ENCODE measurements at places on chromosomes 16 and 17.
A peak's percentile ranks its signal among the peaks of the same experiment; 100 is the strongest.

DNA sequence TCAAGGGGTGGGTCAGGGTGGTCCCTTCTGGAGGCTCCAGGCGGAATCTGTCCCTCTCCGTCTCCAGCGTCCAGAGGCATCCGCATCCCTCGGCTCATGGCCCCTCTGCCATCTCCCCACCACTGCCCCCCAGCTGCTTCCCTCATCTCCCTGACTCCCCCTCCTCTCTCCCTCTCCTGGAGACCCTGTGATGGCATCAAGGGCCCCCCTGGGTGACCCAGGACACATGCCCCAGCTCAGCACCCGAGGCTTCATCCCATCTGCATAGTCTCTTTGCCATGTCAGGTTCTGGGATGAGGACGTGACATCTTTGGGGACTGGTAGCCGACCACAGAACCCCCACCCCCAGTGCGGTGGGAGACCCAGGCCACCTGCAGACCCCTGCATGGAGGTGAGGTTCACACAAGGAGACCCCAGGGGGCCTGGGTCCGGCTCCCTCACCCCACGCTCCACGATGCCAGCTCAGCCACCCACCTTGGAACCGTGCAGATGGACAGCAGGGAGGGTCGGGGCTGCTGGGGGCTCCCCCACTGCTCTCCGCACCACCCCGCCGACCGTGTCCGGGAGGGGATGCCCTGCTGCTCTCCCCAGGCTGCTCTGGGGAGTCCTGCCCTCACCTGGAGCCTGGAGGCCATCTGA is 3.8 kb downstream of the SECTM1 start:
- DNase-seq = no peak

- no peak for DNase-seq
Observed at GRCh38 chr17:66580956-66581391, 253.9 kb upstream of the CACNG5 start.

DNA sequence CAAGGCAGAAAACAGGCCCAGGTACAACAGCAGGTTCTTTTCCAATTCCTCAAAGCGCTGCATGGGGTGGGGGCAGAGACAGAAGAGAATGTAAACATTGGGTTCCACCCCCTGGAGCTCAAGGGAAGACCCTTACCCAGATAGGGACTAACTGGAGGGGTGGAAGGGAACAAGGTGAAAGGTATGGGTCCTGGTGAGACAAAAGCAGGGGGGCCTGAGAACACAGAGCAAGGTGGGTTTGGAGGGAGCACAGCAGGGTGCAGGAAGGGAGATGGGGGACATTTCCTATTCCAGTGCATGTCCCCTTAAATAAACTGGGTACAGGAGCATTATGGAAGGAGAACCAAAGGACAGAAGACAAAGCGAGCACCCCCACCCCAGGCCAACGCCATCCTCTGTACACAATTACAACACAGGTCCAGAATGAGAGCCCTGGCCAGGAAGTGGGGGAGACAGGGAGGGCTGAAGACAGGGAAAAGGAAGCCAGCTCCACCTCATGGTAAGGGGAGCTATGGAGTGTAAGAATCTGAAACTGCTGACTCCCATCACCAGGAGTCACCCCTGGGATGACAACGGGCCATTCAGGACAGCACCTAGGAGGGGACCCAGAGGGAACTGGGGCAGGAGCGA is 2.1 kb upstream of the CD2BP2 start:
- no peak for DNase-seq

GRCh38 chr17:45403906-45404490 is 28.7 kb downstream of the ARHGAP27 start:
- no peak for DNase-seq

DNA sequence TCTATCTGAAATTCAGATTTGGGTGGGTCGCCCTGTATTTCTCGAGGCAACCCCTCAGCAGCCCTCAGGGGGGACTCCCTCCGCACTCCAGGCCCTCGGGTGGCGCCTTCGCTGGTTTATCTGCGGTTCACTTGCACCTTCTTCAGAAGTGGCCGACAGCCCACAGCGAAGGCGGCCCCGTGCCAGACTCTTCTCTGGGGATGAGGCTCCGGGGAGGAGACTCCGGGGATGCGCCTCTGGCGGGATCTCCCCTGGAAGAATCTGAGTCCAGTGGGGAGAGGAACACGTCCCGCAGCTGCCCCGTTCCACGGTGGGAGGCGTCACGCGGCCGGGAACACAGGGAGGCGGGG is 63.9 kb upstream of the DNAJA2 start:
- DNase-seq = peak; percentile 8

DNA sequence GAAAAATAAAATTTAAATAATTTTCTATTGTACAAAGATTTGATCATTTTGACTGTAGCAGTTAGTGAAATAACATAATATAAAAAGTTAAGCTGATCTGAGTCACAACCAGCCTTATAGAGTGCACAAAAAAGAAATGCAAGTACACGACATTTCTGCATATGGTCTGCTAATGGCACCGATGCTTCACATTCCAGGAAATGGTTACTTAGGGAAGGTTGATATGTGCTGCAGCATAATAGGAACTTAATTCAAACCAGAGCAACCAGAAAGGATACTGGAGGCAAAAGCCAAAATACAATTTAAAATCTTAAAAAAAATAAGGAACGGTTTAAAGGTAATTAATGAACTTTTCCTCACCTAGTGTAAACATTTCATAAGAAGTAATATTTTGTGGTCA is 10.0 kb upstream of the CFDP1 start:
- DNase-seq = no peak

- no peak for DNase-seq
Observed at GRCh38 chr17:74386386-74386785, 19.1 kb downstream of the GPR142 start.

DNA sequence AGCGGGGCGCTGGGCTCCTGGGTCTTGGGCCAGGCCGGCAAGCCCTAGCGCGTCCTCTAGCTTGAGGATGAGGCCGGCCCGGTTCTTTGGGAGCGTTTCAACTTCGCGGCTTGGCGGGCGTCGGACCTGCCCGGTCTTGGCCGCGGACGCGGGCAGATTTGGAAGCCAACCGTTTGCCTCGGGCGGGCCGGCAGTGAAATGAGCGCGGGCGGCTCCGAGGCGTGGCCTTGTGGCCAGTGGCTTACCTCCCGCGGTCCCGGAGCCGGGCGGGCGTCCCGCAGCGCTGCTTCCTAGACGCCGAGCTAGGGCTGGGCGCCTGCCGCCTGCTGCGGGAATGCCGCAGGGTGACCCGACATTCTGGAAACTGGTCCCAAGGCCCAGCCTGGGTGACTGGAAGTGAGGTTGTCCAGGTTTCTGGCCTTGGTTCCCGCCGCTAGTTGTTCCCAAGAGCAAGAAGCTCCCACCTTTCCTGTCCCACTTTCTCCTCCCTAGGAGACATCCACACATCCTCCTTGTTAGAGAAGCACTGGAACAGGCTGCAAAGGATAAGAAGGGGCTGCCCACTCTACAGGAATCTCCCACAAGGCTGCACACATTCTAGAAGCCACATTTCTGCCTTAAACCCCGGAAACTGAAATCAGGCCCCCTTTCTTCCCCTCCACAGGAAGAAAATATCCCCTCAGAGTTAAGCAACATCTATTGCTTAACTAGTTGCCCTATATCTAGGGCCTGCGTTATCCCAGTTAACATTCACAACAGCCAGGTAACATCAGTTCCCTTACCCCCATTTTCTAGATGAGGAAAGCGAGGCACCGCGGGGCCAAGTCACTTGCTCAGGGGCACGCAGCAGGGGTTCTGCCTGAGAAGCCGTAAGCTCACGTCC is 4.5 kb upstream of the CBX8 start:
- no peak for DNase-seq

DNA sequence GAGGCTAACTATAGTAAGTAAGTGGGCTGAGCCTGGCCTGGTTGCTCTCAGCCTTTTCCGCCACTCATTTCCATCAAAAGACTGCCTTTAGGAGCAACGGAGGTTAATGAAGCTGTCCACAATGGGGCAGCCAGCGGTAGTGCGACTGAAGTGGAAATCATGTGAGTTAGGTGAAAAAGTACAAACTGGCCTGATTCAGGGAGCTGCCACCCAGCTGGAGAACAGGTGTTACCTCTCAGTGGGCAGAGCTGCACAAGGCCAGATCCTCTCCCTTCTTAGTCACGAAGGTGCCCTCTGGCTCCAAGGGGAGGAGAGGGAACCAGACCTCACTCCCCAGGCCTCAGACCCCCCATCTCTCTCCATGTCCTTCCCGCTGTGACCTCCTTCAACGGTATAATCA is 34.4 kb upstream of the CDRT4 start:
- DNase-seq = no peak

- peak; percentile 11 for DNase-seq
Observed at GRCh38 chr17:18258356-18259038, at the start of gene FLII. TSS of gene FLII (minus strand) at chr17:18258738. CDS start at chr17:18258690, 48 bp downstream.

DNA sequence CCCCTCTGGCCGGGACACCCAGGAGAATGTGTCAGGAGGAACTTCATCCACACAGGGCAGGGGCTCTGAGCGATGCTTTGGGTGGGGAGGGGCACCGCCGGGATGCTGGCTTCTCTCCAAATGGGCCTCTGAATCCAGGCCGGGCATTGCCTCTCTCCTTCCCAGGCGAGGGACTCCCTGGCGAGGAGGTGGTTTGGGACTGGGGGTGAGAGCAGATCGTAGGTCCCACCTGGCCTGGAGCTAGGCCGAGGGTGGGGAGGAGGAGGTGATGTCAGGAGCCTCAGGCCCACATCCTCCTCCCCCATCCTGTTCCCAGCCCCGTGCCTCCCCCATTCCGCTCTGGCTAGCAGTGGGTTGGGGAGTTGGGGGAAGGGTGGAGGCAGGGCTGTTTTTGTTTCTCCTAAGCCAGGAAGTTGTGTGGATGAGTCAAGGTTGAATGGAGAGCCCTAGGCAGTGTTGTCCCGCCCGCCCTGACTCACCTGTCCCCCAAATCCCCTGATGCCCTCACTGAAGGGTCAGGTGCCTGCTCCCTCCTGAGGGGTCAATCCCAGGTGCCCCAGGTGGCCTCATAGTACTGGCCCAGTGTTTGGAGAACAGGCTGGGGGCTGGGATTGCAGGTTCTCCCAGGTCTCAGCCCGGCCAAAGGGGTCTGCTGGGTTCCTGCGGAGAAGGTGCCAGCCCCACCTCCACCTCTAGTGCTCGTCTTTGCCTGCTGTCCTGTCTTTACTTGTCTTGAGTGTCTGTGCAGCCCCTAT is 2.8 kb downstream of the GRB7 start:
- DNase-seq = no peak

DNA sequence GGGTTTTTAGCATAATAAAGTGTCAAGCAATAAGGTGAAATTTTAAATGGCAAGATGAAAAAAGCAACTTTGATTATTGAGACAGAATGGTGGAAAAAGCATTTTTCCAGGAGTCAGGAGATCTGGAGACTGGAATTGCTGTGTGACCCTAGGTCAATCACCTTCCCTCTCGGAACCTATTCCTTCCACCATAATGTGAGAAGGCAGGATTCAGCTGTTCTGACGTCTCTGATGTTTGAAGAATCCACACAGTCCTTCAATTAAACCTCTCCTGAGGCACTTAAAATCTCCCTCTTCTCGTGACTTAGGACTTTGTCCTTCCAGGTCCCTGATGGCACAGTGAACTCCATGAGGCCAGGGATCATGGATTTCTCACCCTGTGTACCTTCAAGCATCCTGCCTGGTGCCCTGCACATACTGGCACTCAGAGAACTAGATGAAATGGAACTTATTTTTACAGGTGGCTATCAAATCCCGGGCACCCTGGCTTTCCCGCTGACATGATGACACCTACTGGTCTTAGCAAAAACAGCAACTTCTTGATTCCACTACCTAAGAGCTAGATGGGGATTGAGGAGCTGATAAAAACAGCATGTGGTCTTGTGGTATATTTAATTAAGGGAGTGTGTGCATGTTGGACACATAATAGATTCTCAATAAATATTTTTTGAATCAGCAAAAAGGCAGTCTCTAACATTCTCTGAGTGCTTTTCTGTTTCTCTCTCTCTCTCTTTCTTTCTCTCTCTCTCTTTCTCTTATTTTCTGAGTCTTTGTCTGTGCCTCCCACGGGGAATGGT is 2.3 kb upstream of the CCDC182 start:
- no peak for DNase-seq

DNA sequence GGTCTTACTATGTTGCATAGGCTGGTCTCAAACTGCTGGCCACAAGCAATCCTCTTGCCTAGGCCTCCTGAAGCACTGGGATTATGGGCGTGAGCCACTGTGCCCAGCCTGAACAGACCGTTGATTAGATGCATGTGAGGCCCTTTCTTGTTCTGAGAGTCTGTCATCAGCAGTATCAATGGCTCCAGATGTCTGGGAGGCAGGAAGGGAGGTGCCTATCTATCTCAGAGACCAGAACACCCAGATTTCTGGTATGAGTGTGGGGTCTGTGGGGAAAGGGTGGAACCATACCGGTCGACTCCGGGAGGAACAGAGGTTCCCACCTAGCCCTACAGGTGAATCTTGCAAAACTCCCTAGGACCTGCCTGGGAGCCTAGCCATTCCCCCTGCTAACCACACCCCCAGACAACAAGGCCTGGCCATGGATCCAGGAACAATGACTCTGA is 71.7 kb downstream of the PRKCB start:
- no peak for DNase-seq

DNA sequence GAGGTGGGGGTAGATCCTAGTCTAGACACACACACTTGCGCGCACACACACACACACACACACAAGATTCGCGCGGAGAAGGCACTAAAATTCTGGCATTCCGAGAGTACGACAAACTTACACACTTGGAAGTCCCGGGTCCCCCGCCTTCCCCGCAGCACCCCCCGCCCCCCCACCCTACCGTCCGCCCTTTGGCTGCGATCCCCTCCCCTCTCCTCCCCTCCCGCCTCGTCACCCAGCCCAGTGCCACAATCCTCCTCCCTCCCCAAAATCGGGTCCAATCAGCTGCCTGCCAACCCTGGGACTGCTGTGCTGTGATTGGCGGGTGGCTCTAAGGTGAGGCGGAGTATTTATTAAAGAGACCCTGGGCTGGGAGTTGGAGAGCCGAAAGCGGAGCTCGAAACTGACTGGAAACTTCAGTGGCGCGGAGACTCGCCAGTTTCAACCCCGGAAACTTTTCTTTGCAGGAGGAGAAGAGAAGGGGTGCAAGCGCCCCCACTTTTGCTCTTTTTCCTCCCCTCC is at the start of gene SOX9:
TSS of gene SOX9 (plus strand) at position 379 of the 522 bp plus-strand sequence. CDS start 372 bp downstream, outside the sequence.
- DNase-seq = no peak

DNA sequence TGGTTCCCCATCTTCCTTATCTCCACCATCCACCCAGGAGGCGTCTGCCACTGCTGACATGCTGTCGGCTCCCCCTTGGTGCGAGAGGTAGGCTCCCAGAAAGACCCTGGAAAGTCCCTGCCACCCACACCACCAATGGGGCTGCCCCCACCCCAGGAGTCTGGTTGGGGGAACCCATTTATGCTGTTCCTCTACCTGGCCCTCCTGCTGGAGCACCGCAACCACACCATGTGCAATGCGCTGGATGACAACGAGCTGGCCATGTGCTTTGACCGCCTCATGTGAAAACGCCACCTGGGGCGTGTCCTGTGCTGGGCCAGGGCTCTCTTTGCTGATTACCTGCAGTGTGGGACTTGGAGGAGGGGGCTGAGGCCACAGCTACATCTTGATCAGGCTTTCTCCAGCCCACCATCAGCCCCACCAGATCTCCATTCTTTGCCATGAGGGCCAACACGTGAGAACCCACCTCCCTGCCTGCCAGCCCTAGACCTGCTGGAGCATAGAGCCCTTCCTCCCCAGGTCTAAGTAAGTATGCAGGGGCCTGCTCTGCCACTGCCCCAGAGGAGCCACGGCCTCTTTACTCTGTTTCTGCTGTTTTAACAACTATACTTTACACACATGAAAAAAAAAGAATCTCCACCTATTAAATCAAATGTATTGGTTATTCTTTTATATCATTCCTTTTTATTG is 7.9 kb upstream of the ALDH3A1 start:
- no peak for DNase-seq
